ENCODE measurements at places on chromosomes 3 and 15.

DNA sequence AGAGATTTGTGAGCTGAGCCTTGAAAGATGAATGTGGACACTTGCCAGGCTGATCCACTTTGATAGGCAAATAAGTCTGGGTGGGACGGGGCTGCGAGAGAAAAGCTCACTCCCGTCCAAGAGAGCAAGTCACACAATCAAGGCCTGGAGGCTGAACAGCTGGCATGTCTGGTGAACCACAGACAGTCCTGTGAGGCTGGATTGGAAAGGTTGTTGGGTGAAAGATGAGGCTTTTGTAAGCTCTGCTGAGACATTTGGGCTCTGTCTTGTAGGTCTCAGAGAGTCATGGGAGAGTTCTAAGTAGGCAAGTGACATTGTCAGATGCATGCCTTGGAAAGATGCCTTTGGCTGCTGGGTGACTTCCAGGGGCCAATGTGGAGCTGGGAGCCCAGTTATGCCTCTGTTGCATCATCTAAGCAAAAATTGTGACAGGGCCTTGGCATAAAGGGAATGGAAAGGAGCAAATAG is 38.5 kb downstream of the RPLP1 start:
- no peak for DNase-seq

DNA sequence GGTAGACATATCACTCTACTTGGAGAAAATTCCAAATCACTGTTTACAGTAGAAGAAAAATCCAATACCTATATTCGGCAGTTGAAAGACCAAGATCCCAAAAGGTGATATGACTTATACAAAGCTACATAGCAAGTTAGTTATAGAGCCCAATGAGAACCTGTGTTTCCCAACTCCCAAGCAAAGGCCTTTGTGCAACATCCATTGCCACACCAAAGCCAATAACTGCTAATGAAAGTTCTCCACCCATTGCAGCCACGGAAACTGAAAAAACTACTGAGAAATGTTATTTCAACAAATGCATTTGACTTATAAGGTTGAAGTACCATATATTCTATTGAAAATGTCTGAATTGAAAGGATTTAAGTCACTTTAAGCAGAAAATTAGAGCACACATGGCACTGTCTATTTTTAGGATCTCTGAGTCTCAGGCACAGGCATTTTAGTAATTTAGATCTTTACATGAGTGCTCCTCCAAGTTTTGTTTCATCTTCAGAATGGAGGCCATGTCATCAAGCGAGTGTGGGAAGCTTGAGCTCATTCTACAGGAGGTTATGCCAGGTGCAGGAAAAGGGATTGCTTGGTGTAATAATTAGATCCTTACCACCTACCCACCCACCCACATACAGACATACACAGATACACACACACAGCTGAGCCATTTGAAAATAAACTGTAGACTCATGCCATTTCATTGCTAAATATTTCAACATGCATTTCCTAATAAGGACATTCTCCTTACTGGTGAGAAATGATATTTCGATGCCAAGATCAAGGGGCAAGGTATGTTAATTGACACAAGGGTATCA is 19.7 kb upstream of the ANO10 start:
- DNase-seq: no peak

GRCh38 chr3:160280836-160281235 is 55.6 kb downstream of the C3orf80 start:
- DNase-seq: no peak

DNA sequence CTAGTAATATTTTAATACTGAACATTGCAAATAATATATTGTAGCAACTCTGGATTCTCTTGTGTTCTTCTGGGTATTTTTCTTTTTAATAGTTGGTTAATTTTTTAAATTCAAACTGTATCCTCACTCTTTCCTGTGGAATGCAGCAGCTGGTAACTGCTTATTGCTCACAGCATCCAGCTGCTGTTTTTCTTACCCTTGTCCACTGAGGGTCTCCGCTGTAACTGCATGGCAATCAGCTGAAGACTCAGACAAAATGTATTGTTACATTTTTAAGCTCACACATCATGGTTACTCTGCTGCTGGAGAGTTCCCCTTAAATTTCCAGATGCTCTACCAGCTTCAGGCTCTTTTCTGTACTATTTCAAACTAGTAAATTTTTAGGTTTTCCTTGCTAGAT is 227.6 kb downstream of the MBNL1 start:
- DNase-seq: no peak

GRCh38 chr3:111588527-111588926 is 6.6 kb downstream of the ZBED2 start:
- DNase-seq: no peak

GRCh38 chr15:68301301-68301700 is 23.8 kb downstream of the FEM1B start:
- no peak for DNase-seq

DNA sequence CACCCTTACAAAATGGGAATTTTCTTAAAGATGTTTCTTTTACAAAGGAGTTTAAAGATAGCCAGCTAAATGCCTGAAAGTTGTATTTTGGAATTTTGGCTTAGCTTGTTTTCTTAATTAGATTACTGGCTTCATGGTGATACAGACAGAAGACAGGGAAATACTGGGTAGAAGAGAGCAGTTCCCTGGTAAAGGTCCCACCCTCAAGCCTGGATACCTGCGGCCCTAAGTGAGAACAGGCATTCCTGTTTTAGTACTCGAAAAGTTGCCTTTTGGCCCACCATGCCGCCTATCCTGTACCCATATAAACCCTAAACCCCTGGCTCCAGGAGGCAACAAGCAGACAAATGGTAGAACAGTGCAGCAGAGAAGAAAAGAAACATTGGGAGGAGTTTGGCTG is 29.4 kb downstream of the SETMAR start:
- no peak for DNase-seq

GRCh38 chr15:25611603-25612002 is 172.8 kb upstream of the UBE3A start:
- no peak for DNase-seq

GRCh38 chr3:76063811-76064210 is 278.5 kb upstream of the ZNF717 start:
- DNase-seq: no peak

DNA sequence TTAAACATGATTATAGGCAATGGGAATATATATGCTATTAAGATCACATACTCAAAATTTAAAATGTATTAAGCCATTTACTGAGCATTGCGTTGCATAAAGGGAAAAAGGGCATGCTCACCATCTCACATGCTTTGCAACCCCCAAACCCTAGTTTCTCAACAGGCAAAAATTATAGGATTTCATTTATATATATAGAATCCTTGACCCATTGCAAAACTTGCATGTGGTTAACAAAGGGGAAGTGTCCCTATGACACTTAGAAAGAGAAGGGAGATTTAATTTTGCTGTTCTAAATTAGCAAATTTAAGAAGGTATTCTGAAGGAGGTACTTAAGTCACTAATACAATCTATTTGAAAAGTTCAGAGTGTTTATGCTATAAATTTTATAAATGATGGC is 837.8 kb downstream of the DIPK2A start:
- no peak for DNase-seq

- no peak for DNase-seq
Measured at GRCh38 chr15:42070976-42071350, 23.4 kb downstream of the PLA2G4D start.

GRCh38 chr15:63605036-63605435 is 7.8 kb downstream of the FBXL22 start:
- DNase-seq: no peak

- DNase-seq: no peak
Measured at GRCh38 chr3:58658508-58658907, 8.1 kb downstream of the FAM3D start.

GRCh38 chr3:189673535-189673934 is 42.3 kb downstream of the TP63 start:
- no peak for DNase-seq

- no peak for DNase-seq
Measured at GRCh38 chr3:181718987-181719911, 7.5 kb downstream of the SOX2 start.

GRCh38 chr3:185069037-185070030 is 83.5 kb downstream of the C3orf70 start:
- peak; percentile 26 for DNase-seq

GRCh38 chr3:179079537-179079936 is 7.9 kb upstream of the ZMAT3 start:
- DNase-seq: no peak

- DNase-seq: no peak
Measured at GRCh38 chr15:38090223-38090622, 155.8 kb downstream of the TMCO5A start.

DNA sequence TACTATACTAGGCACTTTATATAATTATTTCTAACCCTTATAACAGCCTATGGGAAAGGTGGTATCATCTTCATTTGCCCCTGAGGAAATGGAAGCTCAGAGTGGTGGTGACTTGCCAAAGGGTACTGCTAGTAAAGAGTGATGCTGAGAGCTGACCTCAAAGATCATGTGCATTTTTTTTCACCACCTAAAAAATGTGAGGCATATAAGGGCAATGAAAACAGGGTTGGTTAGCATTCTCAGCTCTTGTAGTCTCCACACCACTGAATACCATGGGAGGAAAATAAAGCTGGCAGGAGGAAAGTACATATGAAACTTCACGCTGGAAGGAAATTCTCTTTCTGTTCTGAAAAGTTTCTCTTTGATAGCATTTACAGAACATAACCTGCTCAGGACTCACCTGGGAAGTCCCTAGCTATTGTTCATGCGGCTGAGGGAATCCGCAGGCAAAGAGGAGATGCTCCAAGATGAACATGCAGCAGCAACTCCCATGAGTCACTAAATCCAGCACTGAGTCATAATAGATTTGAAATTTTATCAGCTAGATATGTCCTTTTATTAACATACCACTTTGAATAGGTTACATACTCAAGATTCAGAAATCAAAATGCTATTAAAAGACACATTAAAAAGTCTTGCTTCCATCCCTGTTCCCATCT is 17.3 kb downstream of the FAIM start:
- DNase-seq: no peak

- DNase-seq: no peak
Measured at GRCh38 chr15:83927704-83928391, 273.9 kb downstream of the ADAMTSL3 start.

- DNase-seq: no peak
Measured at GRCh38 chr15:95698951-95699350, 631.5 kb upstream of the NR2F2 start.

GRCh38 chr15:25093455-25094029 is 138.8 kb downstream of the SNRPN start:
- no peak for DNase-seq

GRCh38 chr3:72830452-72831223 is 17.6 kb downstream of the SHQ1 start:
- no peak for DNase-seq

- DNase-seq: no peak
Measured at GRCh38 chr3:14374444-14374883, 27.9 kb upstream of the SLC6A6 start.

DNA sequence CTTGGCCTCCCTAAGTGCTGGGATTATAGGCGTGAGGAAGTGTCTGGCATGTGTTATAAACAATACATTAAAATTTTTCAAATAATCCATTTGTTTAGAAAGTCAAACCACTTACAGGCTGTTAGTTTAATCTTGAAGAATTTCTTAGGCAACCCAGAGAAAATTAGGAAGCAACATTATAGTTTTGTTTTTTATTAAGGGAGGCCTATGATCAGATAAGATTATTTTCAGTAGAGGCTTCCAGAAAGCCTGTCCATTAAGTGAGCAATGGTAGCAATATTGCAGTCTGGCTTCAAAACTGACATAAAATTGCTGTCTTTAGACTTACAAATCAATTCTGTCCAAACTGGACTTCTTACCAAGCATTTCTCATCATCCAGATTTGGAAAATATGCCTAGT is 49.6 kb downstream of the CD47 start:
- DNase-seq: no peak

- DNase-seq: no peak
Measured at GRCh38 chr15:84099181-84099580, 136.4 kb upstream of the GOLGA6L4 start.

- DNase-seq: peak; percentile 24
Measured at GRCh38 chr3:51388286-51389029, 2.6 kb upstream of the RBM15B start.

DNA sequence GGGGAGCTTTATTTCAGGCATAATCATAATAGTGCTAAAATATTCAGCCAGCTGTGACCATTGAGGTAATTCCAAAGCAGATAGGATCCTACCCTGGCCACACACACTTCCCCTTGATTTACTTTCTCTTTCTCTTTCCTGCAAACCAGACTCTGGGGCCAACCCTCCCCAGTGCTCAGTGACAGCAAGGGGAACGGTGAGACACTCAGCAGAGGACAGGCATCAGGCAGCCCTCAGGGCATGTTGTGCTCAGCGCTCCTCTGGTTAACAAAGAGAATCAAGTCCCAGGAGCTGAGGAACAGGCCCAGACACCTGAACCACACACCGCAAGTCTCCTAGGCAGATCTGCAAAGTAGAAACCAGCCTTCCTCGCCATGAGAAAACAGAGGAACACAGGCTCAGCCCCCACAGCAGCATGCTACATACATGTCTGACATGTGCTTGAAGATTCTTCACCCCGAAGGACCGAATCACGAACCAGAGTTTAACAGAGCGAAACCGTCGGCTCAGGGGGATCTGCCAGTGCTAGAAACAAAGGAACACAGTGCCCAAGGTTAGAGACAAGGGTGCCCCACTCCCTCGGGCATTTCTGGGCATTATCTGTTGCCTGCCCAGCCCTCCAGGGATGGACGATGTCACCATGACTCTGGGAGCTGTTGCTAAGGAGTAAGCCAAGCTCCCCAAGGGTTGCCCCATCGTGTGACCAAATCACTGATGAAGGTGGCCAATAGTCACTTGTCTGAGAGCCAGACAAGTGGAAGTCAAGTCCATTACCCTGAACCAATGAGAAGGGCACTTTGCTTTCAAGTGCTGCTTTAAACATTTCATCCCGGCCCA is 17.5 kb downstream of the HDC start:
- peak; percentile 73 for DNase-seq

DNA sequence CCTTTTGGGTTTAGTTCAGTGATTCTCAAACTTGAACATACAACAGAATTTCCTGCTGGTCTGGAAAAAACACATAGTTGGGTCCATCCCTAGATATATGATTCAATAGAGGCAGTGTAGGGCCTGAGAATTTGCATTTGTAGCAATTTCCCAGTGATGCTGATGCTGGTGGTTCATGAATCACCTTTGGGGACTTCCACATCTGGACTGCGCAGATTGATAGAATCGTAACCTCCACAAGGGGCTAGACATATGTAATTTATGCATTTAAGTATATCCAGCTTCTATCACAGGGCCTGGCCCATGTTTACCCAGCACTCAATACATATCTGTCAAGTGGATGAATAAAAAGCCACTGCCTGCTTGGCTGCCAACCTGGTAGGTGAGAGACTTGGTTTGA is 33.8 kb upstream of the SUCLG2 start:
- DNase-seq: no peak

GRCh38 chr15:95019907-95020306 is 788.5 kb downstream of the MCTP2 start:
- DNase-seq: no peak

- no peak for DNase-seq
Measured at GRCh38 chr3:47996440-47996839, 19.8 kb downstream of the MAP4 start.

GRCh38 chr3:134105876-134106556 is 76.3 kb upstream of the SLCO2A1 start:
- DNase-seq: no peak

DNA sequence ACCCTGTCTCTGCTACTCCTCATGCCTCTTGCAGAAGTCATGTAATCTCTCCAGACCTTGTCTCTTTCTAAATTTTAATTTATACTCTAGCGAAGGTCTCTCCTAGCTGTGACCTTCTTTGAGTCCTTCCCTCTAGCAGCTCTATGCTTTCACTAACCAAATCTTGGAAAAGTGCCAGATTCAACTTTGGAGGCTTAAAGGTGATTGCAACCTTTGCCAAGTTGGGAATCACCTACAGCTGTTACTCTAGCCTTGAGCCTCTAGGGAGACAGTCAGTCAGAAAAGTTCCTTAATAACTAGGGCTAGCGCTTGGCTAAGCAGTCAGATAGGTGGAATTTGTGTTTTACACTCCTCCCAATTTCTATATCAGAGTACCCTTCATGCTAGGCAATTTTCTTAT is 46.1 kb upstream of the ABI3BP start:
- DNase-seq: no peak

Measured in BE2C (cell line).